ENCODE measurements at places on chromosomes 16 and 17.

GRCh38 chr16:62870554-62870953, 834.3 kb upstream of the CDH8 start:
- DNase-seq = no peak

- DNase-seq = no peak
Observed at GRCh38 chr16:66039793-66040192, 326.7 kb upstream of the CDH5 start.

DNA sequence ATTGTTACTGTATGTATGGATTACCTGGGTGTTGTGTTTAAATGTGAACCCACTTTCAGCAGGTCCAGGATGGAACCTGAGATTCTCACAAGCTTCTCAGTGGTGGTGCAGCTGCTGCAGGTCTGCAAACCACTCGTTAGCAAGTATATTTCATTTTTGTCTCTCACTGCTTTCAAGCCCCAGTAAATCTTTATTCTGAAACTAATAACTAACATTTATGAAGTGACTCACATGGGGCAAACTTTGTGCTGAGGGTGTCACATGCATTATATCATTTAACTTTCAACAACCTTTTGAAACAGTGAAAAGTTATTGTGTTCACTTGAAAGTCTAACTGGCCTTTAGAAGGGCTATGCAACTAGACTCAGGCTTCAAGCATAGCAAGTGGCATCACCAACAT, 98.9 kb upstream of the DYNLRB2 start:
- no peak for DNase-seq

DNA sequence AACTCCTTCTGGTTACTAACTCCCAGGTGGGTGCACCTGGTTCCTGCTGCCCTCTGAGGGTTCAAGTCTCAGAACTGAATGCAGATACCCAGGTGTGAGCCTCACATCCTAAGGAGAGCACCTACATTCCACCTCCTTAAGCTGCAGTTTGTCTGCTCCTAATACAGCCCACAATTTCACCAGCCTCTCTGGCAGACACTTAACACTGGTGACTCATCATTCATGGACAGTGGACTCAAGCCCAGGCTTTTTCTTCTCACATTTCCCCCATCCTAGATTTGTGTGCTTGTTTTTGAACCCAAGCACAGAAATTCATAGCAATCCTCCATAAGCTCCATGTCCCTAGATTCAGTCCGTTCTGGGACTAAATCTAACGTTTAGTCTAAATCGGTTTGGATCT, 7.0 kb upstream of the MAF start:
- DNase-seq = no peak

- DNase-seq = no peak
Observed at GRCh38 chr16:69465881-69466280, 41.5 kb downstream of the CYB5B start.

DNA sequence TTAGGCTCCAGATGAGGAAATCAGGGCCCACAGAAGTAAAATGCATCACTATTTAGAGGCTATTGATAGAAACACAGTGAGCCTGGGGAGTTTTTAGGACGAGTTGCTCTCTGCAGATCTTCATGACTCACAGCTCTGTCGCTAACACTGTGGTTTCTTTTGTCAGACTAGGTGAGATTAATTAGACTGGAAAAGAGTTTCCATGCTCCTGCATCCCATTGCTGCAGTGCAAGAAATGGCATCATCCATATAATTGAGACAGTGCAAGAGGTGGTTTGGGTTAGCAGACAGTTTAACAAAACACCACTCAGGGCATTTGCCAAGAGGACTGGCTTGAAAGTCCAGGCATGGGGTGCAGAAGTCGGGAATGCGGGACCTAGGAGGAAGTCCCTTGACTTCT, 198.8 kb upstream of the CACNG5 start:
- peak; percentile 40 for DNase-seq

GRCh38 chr16:72901000-72901627, 146.8 kb downstream of the ZFHX3 start:
- DNase-seq = no peak

- DNase-seq = no peak
Observed at GRCh38 chr16:27273330-27273669, 4.7 kb upstream of the NSMCE1 start.

- DNase-seq = no peak
Observed at GRCh38 chr17:5297245-5297644, 15.2 kb downstream of the RABEP1 start.

- no peak for DNase-seq
Observed at GRCh38 chr16:88770461-88771293, 14.3 kb downstream of the PIEZO1 start.
